Cerebellar cortex (tissue), 1 donor: ENCODE measurements at places on chromosomes 13 and 19.

- DNase-seq, result no peak
Measured at GRCh38 chr13:49956131-49956530, 20.0 kb upstream of the SPRYD7 start.

DNA sequence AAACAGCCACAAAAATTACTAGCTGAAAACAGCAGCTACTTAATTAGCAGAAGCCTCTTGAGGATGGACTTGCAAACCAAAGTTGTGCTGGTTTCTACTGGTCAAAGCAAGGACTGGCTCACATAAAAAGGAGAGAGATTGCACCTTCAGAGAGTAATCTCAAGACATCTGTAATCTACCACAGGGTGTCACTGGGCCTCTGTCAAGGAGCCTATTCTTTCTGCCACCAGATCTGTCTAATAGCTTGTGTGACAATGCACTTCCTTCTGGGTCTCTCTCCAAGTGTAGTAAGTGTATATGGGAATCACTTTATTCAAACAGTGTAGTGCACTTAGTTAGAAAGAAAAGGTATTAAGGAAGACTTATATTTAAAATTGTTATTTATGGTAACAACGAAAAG lies 24.4 kb upstream of the ZNF561 start:
- DNase-seq, result peak; percentile 12

GRCh38 chr19:30087381-30088138 lies 145.5 kb downstream of the URI1 start:
- no peak for DNase-seq

DNA sequence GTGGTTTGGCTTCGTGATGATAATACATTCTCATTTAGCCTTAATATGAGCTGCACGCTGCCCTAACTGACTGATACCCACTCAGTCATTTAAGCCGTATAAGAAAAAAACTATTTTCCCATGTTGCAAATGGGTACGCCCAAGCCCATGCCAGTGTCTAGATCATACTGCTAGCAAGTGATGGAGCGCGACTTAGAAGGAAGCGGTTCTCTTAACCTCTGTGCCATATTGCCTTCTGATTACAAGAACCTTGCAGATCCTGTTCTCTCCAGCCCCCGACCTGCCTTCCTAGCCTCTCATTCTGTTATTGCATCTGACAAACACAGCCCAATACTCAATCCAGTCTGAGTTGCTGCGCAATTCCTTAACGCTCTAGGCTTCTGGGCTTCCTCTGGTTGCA lies 603 bp downstream of the GPALPP1 start:
- DNase-seq, result peak; percentile 9

DNA sequence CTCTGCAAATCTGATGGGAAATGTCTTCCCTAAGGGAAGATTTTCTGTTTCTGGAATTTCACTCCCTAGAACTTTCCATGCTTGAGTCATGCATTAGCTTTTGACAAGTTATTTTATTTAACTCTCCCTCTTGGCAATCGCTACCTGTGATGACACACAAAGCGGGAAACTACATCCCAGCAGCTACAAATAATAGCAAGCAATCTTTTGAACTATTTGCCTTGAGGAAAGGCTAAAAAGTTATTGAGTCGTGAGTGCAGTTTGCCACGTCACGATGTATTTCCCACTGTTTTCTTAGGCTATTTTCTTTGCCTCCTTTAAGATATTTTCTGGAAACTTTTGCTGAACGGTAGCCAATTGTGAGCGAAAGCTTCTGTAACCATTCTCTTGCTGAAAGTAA lies 353.3 kb upstream of the HTR2A start:
- no peak for DNase-seq

DNA sequence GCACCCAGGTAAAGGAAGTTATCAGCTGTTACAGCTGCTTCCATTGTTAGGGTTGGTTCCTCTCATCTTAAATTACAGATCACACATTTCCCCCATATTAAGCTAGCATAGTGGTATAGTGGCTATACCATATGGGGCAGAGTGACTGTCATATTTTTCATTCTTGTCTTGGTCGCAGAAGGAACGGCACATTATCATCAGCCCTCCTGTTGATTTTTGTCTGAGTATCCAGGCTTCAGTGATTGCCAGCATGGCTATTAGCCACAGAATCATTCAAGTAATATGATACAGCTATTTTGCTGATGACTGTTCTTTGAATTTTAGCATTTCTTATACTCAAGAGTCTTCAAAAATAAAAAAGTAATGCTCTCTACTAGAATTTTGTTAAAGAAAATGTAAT lies 240.9 kb downstream of the LIG4 start:
- no peak for DNase-seq

DNA sequence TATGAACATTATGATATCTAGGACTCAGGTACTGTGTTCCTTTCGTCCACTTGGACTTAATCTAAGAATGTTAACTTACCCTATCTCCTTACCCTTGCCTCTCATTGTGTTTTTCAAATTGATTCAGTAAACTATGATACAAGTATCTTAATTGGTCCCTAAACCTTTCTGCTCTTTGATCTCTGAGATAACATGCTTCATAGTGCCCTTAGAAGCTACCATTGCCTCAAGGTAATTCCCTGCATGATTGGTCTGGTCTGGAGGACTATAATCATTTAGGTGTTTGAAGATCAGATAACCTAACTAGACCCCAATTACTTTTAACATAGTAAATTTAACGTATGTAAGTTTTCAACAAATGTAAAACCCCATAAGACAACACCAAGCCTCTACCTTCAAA lies 169.9 kb upstream of the NBEA start:
- no peak for DNase-seq

GRCh38 chr13:77697217-77698103 lies at the start of gene SLAIN1:
Gene SLAIN1, plus strand, starts transcription at chr13:77697687. Its CDS starts 227 bp downstream, at chr13:77697914.
- DNase-seq, result peak; percentile 76

DNA sequence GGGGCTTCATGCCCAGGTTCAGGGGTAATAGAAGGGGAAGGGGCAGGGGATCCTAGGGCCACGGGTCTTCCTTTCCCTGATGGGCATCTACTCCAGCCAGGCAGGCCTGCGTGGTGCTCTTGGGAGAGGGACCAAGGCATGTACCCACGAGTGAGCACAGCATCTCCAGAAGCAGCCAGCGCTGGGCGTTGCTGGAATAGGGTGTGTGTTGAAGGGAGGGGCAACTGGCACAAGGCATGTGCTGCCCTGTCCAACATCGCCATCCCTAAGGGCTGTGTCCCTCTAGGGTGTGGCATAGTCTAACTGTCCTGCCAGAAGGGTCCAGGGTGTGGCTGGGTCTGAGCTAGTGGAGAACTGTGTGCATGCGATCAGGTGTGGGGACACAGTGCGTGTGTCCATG lies 2.9 kb downstream of the NOTCH3 start:
- DNase-seq, result no peak

DNA sequence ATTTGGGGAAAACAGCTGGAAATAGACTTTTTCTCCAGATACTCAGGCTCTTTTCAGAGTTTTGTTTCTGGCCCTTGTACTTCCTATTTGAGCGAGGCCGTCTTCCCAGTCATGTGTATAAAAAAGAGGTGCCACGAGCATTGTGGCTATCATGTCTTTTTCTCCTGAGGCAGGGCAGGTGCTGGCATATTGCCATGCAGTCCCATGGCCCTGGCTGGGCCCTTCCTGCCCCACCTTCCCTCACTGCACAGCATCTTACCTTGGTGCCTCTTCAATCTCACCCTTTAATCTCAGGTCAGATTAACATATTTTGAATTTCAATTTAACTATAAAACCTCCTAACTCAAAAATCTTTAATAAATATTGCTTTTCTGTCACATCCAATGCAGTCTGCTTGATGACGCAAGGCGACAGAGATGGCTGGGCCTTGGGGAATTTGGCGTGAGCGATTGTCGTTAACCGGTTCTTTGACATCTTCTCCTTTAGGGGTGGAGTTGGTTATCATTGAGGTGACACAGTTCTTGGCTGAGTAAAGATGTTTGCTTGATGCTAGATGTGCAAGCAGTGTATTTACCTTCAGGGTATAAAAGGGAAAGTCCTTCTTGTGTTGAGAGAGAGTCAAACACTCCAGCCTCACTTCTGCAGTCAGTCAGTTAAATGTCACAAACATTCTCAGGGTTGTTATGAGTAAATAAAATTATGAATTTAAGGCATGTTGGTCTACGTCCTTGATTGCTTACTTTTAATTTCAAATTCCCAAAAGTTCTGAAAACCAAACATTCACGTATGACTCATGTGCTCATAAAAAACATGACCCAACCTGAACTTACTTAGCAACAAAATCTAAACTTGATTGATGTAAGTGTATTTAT lies 289.9 kb downstream of the MYO16 start:
- no peak for DNase-seq

DNA sequence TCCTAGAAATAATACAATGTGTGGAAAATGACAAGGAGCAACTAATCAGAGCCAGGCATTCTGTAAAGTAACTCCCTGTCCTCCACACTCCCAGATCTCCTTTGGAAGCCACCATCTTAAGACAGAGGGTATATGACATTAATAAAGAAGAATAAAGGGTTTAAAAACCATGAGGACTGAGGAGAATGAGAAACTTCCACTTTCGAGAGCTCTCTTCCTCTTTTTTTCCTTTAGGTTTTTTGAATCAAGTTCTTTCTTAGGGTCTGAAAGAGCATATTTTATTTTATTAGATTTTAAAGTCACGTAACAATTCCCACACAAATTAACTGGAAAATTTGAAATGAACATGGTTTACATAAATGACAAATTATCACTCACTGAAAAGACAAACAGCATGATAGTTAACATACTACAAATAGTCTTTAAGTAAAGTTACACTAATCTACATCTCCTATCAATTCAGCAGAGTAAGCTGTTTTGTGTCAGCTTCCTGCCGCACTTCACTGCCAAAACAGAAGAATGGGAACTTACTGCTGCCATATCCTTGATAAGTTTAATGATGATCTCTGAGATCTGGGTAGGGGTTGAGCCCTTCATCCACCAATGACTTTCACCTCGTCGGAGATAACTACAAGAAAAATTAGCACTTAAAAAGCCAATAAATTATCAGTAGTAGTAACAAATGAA lies 38.6 kb upstream of the FBXL3 start:
- DNase-seq, result no peak

- DNase-seq, result no peak
Measured at GRCh38 chr19:19750842-19751790, 18.2 kb upstream of the ZNF14 start.

- peak; percentile 97 for DNase-seq
Measured at GRCh38 chr19:10695401-10696398, 5.5 kb upstream of the QTRT1 start.

GRCh38 chr13:54614726-54615125 lies 1586.1 kb downstream of the OLFM4 start:
- DNase-seq, result no peak

DNA sequence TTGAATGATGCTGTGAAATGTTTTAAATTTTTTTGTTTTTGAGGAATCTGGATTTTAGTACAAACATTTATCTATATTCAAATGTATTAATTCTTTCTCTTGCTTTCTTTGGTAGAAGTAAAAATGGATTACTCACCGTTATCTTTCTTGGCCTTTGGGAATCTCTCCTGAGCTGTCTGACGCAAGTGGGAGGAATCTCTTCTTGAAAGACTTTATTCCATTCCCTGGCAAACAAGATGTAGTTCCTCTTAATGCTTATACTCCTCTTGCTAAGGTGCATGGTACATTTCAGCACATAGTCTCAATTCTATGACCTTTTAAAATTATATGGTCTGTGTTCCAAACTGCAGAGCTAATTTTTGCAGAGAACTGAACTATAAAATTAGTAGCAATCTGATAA lies 246.2 kb upstream of the SLC10A2 start:
- no peak for DNase-seq

DNA sequence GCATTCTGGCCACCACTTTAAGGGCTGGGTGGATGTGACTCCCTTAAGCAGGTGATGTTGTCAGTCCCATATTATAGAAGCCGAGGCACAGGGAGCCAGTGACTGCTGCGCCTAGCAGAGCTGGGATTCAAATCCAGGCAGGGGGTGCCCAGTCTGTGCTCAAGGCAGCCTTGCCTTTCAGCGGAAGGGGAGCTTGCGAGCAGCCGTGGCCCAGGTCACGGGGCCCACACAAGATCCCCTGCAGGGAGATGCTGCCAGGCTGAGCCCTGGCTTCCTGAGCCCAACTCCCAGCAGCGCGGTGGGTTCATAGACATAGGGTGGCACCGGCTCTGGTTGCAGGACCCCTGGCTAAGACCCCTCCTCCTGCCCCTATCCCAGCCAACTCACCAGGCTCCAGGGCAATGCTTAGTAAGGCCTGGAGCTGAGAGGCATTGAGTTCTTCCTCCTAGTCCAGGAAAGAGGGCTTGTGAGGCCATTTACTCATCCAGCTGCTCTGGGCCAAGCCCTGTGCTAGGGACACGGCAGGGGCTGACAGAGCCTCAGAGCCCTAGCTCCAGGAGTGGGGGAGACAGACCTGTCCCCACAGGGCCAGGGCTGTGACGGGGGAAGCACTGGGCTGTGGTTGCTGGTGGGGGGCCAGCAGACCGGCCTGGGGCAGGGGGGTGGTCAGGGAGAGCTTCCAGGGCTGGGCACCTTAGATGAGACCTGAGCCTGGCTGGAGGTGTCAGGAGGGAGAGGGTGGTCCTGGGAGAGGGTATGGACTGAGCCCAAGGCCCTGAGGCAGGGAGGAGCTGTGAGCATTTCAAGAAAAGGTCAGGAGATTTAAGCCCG lies 9.6 kb downstream of the CAPN12 start:
- DNase-seq, result no peak

GRCh38 chr13:99425485-99426341 lies 75.6 kb upstream of the TM9SF2 start:
- no peak for DNase-seq

DNA sequence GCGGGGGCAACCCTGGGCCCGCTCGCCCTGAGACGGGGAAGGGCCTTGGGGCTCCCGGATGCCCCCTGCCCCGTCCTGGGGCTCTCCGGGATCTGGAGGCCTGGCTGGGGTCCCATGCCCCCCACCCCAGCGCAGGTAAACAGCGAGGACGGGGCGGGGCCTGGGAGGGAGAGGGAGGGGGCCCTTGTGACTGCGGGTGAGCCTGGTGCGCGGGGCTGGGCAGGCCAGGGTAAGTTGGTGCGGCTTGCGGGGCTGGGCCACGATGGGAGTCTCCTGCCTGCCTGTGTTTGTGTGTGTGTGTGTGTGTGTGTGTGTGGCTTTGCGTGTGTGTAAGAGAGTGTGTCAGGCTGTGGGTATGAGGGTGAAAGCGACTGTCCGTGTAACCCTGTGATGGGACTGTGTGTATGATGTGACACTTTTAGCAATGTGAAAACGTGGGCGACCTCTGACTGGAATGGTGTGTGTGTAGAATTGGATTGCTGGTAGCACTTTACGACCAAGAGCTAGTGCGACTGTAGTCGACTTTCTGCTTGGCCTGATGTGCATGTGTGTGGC lies 426 bp downstream of the KLC3 start:
- no peak for DNase-seq

GRCh38 chr19:42134535-42135070 lies 2.4 kb upstream of the POU2F2 start:
- no peak for DNase-seq

- DNase-seq, result no peak
Measured at GRCh38 chr19:6572217-6572616, 18.7 kb downstream of the CD70 start.

DNA sequence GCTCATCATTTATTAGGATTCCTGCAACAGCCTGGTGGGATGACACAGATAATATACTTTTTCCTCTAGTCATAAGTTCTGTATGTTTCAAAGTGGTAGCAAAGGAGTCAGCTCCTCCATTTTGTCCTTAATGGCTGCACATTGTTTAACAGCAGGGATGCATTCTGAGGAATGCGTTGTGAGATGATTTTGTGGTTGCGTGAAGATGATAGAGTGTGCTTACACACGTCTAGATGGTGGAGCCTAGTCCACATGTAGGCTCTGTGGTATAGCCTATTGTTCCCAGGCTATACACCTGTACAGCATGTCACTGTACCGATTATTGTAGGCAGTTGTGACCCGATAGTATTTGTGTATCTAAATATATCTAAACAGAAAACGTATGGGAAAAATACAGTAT lies 4.6 kb downstream of the SMARCA4 start:
- no peak for DNase-seq

- no peak for DNase-seq
Measured at GRCh38 chr13:114019367-114019766, 45.5 kb upstream of the C13orf46 start.
